ENCODE measurements at places on chromosomes 6 and 20.

GRCh38 chr20:25251558-25251957 lies 3.7 kb downstream of the PYGB start:
- DNase-seq, result no peak

DNA sequence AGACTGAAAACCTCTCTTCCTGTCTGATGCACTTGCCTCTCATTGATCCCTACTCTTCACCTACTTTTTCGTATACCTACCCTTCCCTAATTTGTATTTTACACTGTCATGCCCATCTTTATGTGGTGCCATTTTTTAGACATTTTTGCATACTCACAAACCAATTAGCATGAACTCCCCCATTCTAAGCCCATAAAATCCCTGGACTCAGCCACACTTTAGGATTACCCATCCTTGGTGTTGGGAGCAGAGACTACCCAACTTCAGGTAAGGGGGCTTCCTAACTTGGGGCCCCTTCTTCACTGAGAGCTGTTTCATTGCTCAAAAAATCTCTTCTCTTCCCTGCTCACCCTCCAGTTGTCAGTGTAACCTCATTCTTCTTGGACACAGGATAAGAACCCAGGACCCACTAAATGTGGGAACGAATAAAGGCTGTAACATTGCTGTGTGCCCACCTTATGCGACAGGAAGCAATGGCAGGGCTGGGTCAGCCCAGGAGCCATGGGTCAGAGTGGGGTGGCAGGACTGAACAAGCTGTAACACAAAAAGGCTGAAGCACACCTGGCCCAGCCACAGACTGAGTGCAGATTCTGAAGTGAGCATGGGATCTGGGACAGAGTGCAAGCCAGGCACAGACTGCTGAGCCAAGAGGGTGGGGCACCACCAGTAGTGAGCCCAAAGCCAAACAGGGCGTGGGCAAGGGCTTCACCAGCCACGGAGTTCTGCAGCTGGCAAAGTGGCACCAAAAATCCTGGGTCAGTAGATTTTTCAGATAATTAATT lies 789.1 kb upstream of the HS3ST5 start:
- no peak for DNase-seq

DNA sequence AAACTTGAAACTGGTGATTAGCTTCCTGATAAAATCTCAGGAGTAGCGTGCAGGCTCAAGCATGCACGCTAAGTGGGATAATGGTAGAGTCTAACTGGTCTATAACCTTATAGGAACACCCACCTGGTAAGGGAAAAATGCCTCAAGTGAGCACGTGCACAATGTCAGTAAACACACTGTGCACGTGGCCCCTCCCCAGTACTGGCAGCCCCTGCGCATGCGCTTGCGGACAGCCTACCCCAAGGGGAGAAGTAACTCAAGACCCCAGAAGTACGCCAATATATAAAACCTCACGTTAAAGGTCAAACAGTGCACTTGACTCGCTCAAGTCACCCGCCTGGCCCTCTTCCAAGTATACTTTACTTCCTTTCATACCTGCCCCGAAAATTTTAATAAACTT lies 23.1 kb upstream of the DOK5 start:
- DNase-seq, result no peak

DNA sequence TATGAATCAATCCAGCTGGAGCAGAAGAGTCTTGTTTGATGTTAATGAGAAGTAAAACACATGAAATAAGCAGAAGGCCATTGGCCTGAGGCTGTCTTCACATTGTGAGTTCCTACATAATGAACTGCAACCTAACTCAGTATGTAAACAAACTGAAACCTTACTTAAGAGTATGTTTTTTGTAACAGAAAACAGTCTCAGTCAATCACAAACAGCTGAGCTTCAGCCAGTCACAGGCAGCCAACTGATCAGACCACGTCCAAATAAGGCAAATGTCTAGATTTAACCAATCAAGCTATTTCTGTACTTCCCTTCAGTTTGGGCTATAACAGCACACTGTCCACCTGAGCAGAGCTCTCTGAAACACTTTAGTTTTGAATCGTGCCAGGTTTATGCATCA lies 234.7 kb downstream of the TRDN start:
- DNase-seq, result no peak

DNA sequence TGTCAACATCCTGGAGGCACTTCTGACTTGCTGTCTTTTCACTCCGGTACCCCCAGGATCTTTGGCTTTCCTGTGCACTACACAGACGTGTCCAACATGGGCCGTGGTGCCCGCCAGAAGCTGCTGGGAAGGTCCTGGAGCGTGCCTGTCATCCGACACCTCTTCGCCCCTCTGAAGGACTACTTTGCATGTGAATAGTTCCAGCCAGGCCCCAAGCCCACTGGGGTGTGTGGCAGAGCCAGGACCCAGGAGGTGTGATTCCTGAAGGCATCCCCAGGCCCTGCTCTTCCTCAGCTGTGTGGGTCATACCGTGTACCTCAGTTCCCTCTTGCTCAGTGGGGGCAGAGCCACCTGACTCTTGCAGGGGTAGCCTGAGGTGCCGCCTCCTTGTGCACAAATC lies 12.0 kb upstream of the MAPRE1 start:
- DNase-seq, result no peak

DNA sequence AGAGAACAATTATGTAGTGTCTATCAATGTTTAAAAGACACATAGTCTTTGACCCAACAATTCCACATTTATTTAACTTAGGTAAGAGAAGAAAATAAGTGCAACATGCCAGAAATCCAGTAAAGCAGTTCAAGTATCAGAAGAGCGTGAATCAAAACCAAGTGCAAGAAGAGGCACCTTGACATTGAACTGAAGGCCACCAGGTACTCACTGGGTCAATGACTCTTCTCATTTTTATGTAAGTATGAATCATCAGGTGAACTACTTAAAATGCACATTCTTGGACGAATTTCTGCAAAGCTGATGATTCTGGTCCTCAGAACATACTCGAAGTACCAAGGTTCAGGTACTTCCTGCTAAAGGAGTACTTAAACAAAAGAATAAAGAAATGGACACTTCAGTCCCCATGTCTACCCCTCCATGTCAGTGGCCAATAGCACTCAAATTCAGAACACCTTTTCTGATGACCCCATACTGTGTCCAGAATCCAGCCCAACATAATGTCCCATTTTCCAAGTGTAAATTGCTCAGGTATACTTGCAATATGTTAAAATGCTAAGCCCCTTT lies 481.9 kb downstream of the GJA1 start:
- DNase-seq, result no peak

DNA sequence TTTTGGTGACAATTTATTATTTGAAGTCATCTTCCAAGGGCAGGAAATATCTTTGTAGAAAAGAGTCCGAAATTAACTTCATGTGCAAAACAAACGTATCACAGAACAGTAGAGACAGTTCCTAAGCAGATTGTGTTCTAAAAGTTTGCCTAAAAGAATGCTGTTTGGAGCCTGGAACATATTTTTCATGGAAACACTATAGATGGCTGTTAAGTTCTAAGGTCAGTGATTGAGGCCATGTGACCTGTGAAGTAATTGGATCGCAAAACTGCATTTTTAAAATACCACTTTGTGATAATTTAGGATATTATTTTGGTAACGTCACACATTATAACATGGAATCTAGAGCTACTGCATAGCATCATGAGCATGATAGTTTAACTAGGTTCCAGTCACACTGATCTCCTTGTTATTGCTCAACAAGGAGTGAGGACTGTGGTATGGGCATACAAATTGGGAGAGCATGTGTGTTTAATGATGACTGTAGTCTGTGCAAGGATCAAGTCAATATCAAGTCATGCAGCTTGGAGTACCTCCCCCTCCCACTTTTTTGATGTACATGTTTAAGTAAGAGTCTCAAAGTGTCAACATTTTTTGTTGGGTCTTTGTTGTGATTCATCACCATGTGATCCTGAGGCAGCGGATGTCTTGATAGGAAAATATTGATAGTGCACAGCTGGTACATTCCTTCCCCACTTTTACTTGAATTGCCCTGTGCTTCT lies 609.3 kb upstream of the CITED2 start:
- no peak for DNase-seq

GRCh38 chr6:144304223-144304848 lies 19.2 kb downstream of the UTRN start:
- no peak for DNase-seq

DNA sequence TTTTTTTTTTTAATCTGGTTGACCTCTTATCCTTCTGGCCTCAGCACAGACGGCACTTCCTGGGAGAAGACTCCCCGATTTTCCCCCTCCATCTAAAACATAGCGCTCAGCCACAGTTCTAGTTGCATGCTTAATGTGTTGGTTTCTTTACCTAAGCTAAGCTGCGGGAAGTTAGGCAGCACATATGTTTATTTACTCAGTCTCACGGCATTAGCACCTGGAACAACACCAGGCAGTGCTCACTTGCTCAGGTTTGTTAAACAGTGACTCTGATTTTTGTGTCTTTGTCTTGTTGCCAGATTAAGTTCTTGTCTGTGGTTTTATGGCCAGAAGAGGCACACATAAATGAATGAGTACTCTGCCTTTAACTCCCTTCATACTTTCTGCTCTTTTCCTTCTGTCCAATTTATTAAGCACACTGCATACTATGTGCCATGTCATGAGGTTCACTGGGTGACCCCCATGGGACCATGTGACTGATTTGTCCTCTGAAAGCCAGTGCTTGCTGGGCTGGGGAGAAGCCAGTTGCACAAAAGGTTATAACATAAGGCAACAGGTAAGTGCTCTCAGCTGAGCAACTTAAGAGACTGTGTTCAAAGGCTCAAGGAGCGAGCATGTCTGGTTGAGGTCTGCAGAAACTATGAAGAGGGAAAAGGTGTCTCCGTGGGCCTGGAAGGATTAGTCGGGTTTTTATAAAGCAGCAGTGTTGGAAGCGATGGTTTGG lies 93.6 kb downstream of the RPP40 start:
- no peak for DNase-seq

DNA sequence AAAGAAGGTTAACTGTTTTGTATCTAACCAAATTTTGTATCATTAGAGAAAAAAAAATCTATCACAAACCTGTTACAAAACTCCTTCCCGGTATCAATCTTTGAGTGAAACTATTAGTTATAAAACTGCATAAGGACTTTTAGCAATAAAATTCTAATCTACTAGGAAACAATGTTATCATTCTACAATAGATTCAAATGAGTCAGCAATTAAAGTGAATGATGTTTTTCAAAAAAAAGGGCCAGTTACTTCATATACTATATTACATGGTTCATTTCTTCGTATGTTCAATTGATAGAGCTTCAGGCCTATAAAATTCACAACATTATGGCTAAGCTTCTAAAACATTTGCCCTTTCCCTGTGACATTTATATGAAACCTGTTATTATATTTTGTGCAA lies 15.6 kb downstream of the ASCC3 start:
- DNase-seq, result no peak

DNA sequence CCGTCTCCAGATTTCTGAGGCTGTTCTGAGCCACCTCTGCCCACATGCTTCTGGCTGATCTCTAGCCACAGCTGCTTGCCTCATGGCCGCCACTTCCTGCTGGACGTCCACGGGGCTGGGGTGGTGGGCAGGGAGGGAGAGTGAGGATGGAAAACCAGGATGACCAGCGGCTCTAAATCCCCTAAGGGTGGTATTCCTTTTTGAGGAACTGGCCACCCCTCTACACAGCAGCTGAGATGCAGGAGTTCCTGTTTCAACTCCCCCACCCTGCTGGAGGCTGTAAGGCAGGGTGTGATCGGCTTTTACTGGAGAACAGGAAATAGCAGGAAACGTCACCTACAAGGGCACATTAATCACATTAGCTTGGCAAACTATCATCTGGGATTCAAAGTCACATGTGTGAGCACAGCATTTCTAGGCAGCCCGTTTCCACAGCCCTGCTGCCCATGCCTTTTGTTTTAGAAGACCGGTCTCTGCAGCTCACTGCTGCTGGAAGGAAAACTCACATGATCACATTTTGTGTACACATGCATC lies 181.6 kb upstream of the ECI2 start:
- no peak for DNase-seq

- DNase-seq, result no peak
Measured at GRCh38 chr6:138371720-138372119, 6.0 kb upstream of the SMIM28 start.

DNA sequence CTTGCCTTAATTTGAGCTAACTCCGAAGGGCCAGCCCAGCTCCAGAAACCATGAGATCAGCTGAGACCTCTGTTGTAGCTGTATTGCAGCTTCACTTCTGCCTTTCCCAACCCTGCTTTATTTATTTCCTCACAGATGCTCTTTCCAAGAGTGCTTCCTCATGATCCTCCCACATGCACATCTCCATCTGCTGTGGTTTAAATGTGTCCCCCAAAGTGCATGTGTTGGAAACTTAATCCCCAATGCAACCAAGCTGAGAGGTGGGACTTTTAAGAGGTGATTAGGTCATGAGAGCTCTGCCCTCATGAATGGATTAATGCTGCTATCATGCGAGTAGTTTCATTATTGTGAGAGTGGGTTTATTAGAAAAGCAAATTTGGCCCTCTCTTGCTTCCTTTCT lies 164.4 kb upstream of the TAB2 start:
- no peak for DNase-seq

GRCh38 chr20:53575481-53576194 lies 18.0 kb downstream of the ZNF217 start:
- DNase-seq, result no peak

- DNase-seq, result no peak
Measured at GRCh38 chr6:145704143-145704781, 31.1 kb downstream of the EPM2A start.

DNA sequence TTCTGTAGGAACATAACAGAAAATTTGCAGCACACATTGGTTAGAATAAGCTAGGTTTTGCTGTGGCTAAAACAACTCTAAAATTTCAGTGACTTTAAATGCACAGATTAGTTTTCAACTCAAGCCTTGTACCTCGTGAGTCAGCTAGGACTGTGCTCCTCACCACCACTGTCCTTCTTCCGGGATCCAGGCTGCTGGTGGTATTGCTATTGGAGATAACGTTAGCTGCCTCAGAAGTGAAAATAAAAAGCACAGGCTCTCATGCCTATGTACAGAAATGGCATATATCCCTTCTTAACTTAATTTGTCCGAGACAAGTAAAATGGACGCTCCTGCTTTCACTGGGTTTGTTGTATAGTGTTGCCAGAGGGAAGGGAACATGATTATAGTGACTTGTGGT lies 931.1 kb upstream of the EYS start:
- DNase-seq, result no peak

All from GM19239 (cell line).